Tibial artery (tissue), 4 donors: ENCODE measurements at places on chromosomes 5 and 9.

DNA sequence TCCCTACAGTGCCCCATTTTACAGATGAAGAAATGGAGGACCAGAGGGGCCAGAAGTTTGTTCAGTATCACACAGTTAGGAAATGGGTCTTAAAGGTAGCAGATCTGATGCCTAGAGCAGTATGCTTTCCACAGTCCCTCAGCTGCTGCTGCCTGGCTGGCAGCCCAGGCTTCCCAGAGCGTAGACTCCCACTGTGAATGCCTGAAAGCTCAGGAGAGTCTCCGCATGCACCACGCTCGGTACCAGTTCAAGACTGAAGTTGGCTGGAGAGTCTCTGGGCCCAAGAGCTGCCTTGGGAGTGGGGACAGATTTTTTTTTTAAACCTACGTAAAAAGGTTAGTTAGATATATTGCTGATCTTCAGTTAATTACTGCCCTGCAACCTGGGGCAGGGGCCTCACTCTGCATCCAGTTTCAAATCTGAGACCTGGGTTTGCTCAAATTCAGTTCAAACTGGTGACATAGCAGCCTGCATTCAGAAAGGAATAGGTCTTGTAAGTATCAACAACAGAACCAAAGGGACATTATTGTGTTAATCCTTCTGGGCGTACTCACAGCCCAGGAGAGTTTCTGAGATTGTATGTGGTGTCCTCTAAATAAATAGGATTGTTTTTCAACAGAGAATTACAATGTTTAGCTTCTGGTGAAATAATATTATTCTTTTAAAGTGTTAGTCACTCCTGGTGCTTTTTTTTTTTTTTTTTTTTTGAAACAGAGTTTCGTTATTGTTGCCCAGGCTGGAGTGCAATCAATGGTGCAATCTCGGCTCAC is 8.3 kb downstream of the NANS start:
- no peak for DNase-seq

DNA sequence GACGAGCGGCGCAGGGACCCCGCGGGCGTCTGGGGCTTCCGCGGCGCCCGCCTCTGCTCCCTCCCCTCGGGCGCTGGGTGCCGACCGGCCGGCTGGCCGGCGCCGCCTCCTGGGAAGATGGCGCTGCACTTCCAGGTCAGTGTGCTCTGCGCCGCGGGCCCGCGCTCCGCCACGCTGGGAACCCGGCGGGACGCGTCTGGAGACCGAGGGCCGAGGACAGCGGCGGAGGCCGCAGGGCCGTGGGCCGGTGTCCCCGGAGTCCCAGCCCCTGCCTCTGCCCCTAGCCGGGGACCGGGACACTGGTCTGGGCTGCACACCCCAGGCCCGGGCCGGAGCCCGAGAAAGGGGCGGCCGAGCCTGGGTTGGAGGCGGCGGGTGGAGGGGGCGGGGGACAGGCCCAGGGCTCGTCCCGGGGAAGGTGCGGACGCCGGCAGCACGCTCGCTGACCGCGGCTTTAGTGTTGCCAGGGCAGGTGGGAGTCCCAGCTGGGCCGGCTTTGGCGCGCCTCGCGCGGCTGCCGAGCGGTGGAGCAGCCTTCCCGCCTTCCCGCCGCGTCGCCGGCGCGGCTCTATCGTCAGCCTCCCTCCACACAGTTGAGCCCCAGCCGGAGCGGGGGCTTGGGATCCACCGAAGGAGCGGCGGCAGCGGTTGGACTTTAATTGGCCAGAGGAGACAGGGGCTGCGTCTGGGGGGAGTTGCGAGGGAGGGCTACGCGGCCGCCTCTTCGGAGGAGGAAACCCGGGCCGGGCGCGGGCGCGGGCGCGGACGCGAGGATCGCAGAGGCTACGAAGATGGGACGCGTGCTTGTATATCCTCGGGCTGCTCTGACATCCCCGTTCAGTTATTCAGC is at the start of gene RANBP17:
RANBP17 (plus strand) TSS at position 102 of the 850 bp plus-strand sequence.
- no peak for DNase-seq

GRCh38 chr5:62305358-62305714 is 670 bp upstream of the KIF2A start:
- DNase-seq, result no peak

- DNase-seq, result no peak
Measured at GRCh38 chr5:89213573-89213972, 330.6 kb upstream of the MEF2C start.

DNA sequence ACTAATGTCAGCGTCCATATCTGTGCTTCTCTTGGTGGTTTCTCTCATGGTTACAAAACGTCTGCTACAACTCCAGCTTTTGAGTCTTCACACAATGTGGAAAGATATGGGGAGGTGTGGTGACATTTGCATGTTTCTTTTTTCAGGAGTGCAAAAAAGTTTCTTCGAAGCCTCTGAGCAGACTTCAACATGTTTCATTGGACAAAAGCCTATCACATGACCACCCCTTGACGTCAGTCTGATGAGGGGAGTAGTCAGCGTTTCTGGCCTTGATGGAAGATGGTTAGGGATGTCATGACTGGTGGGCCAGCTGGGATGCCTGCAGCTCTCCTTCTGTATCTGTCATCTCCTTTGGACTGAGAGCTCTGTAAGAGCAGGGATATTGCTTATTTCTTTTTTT is 61.4 kb downstream of the PTPDC1 start:
- no peak for DNase-seq
